ENCODE measurements at places on chromosomes 7 and 10. TPM values are rescaled to one million over a fixed set of nuclear protein-coding genes. Genes with fewer than 3 reads are reported as not detected.

DNA sequence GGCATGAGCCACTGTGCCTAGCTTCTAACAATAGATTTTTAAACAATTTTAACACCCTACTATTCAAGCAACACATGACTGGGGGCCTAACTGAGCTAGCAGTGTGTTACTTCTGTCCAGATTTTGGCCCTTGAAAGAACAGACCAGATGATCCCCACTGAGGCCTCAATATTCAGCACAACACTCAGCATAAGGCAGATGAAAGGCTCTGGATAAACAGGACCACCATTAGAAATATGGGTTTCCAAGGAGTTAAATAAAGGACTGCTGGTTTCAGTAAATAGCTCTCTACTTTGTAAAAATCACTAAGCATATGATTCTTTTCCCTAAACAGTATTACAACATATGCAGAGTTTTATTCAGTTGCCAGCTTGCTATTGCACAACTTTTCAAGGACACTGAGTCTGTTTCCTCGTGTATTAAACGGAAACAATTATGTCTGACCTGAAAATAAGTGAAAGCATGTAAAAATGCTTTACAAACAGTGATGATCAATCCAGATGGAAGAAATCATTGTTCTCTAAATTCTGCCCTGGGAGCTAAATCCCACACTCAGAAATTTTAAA is 23.8 kb upstream of the FZD1 start:
- no peak for DNase-seq

DNA sequence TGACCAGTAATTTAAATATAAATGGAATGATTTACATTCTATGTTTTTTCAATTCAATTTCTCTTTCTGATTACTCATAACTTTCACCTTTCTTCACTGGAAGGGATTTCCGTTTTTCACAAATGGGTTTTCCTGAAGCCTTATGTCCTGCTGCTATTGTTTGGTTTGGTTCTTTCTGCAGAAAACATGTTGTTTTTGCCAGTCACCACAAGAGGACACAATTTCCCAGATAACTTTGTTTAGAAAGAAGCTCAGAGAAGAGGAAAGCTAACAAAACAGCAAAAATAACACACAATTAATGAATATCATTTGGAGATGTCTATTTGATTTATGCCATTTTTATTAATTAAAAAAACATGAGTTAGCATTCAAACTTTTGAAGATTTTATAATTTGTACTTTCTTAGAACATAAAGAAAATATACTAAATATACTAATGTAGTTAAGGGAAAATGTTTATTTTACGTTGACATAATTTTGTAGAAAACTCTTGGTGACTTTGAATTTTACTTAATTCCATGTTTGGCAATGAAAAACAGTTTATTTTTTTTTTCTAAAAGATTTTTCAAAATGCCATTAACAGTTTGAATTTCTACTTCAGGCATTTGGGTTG is 4.6 kb upstream of the TWIST1 start:
- DNase-seq: no peak

GRCh38 chr10:84352251-84352842 is 24.0 kb downstream of the CCSER2 start:
- DNase-seq: no peak

DNA sequence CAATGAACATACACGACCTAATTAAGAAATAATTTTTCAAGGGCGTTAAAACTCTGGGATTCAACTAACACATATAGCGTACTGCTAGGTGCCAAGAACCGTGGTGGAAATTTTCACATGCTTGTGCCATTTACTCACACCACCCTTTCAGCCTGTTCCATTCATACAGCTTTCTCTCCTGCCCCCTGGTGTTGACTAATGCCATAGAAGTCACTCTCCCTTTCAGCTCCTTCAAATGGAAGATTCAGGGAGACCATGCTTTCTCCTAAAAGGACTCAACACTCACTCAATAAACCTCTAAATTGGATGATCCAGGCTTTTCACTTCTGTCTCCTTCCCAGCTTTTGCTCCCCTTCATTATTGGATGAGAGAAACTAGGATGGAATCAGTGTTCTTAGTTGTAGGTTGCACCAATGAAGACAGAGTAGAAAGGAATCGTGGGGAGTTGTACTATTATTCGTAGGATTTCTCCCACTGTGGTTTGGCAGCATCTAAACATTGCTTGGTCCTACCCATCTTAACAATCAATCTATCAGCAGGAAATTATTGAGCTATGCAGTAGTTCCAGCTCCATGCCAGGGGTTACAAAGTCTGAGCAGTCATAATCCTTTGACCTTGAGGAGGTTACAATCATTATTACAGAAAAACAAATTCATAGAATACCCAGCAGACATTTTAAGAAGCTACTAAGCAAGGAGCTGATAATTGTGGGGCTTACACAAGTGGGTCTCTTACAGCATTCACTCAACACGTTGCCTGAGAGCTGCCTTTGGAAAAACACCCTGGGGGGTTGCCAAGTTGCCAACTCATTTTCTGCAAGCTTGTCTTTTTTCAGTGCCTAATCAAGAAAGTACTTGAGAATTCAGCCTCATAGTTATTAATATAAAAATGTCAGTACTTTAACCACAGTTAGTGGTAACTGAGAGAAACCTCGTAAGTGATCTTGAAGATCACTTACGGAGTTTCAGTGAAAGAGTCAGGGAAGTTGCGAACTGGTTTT is 2.8 kb upstream of the PPP1R3C start:
- no peak for DNase-seq

DNA sequence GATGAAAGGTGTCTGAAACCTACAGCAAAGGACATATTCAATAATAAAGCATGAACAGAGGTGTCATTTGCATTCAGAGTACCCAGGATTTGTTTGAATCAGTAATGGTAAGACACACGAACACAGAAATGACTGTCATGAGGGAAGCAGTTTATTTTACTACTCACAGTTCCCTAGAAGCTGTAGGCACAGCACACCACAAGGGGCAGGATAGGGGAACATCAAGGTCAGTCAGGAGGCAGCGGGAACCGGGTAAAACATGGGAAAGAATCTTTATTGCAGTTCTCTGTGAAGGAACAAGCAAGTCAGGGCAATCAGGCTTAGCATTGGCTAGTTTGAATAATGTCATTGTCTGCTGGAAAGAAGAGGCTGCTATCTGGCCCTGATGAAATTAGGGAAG is 70.2 kb upstream of the PDSS1 start:
- DNase-seq: no peak

- DNase-seq: no peak
These were observed 43.8 kb downstream of the CYTH3 start for GRCh38 chr7:6228361-6229229.

- DNase-seq: no peak
These were observed 88.3 kb downstream of the PTPRZ1 start for GRCh38 chr7:121961089-121961867.

DNA sequence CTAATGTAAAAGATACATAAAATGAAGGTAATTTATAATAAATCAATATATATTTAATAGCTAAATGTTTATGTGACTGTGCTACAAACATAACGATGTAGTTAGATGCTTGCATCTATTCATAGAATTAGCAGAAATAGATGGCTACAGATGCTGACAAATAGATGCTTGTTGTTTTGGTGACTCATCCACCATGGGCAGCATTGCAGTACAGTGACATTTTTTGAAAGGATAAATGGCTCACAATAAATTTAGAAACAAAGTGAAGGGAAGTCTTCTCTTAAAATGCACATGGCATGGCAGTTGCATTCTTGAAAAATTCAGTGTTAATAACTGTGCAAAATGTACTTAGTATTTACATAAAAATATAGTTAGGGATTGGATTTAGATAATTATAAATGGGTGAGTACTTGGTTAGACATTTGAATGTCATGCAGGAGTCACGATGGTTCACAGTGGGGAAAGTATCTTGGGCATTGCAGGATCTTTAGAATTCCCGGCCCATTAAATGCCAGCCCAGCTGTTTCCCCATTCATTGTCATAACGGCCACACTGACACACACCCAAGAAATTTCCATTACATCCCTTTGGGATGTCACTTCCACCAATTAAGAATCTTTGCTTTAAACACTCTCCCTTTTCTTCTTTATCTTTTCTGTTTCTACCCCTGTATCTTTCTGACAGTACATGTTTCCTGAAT is 564.1 kb downstream of the ATRNL1 start:
- DNase-seq: no peak

DNA sequence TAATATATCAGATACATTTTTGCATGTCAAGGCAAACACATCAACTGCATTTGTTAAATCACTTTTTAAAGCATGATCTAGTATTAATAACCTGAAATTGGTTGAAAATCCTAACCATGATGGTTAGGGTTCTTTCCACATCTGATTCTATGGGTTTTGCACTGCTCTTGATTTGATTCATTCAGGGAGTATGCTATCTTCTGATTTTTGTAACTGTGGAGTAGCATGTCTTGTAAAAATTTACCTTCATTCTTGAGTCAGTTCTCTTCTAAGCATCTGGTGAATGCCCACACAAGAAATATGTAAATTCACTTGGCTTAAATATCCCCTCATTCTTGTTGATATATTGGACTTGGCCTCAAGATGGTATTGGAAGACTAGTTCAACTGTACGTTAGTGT is 178.7 kb downstream of the KLF6 start:
- DNase-seq: no peak

DNA sequence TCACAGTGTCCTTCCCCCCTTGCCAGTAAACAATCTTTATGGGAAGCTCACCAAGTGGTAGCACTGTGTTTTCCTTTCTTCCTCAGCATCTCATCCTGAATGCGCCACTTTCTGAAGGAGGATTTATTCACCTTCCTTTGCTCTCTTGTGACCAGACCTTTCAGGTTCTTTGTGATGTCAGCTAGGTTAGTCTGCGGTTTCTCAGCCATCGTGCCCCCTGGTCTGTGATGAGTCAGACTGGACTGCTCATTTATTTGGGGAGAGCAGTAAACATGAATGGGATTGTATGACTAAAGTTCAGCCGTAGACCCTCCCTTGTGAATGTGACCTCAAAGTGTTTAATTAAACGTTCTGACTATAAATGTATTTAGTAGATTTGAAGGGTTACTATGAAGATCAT is 235.1 kb upstream of the CELF2 start:
- DNase-seq: no peak

DNA sequence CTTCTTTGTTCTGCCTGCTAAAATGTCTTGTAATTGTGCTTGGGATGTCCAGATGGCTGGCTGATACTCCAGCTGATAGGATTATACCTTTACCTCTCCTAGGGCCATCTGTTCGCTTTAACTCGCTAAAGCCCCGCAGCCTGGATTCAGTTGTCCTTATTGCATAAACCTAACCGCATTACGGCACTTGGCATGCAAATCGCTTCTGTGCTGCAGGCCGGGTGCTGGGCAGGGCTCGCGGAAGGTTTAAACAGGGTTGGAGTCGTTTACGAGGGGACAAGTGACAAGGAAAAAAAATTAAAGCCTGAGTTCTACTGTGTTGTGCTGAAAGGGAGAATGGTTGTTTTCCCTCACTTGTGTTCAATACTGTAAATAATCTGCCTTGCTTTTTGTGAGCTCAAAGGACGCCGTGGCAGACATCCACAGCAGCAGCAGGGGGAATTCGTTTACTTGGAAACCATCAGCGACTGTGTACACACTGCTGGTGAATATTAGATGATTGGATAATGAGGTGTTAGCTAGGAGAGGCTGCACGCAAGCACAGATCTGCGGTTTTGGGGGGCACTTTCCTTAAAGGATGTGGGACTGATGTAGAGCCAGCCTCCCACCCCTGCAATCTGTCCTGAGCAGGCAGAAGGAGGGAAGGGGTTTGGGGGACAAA is 93.0 kb downstream of the EBF3 start:
- DNase-seq: no peak

- DNase-seq: no peak
These were observed 84.0 kb downstream of the PTPN20 start for GRCh38 chr10:46995234-46995633.

DNA sequence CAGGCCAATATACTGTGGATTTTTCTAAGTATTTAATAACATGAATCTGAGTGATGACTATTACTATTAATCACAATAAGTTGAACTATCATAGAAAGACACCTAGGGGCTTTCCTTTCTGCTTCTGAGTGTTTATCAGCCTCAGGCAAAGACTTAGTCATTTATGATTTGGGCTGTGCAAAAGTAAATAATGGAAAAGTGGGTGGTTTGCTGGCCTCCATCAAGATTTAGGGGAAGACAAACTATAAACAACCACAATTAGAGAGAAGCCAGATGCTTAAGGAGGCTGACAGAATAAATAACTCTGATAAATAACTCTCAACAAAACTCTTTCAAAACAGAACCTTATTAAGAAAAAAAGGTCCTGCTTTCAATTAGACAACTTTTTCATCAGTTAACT is 64.7 kb downstream of the MACC1 start:
- DNase-seq: no peak

DNA sequence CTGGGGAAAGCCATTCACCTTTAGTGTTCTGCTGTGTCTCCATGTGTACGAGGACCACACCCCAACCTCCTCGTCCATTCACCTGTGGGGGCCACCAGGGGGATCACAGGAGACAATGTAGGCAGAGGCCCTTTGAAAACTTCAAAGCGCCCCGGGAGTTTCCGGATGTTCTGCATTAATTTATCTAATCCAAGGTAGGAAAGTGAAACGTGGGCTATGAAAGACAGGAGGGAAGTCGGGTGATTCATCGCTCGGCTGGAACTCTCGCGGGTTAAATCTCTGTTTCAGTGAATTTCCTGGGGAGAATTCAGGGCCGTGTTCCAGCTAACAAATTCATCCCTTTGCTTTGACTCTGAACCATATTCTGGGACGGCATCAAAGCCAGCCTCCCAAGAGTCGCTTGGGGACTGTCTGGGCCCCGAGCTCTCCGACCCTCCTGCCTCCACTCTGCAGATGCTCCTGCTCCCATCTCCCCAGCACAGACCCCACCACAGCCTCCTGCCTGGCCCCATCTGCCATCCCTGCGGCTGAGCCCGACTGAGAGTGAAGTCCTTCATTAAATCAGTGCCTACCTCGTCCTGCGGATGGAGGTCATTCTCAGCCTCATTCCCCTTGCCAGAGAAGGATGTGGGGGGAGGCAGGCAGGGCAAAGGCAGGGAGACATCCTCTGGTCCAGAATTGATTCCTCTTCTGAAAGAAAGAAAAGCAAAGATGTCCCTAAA is 114.1 kb upstream of the CARD11 start:
- DNase-seq: no peak

NPC1L1 gene
- total RNA-seq: not detected

DGKI gene
- total RNA-seq: not detected

FRG2B gene
- total RNA-seq: not detected

ERVW-1 gene
- not detected for total RNA-seq

PRKCQ gene
- total RNA-seq: 0.11 TPM

RAPGEF5 gene
- total RNA-seq: 10.1 TPM

TMEM236 gene
- total RNA-seq: 0.09 TPM

POLR2J2 gene
- total RNA-seq: 29.2 TPM

PIP gene
- not detected for total RNA-seq
